ENCODE measurements at places on chromosomes 4 and X.

- DNase-seq: no peak
Observed at GRCh38 chr4:1720163-1720983, 750 bp downstream of the TMEM129 start.

DNA sequence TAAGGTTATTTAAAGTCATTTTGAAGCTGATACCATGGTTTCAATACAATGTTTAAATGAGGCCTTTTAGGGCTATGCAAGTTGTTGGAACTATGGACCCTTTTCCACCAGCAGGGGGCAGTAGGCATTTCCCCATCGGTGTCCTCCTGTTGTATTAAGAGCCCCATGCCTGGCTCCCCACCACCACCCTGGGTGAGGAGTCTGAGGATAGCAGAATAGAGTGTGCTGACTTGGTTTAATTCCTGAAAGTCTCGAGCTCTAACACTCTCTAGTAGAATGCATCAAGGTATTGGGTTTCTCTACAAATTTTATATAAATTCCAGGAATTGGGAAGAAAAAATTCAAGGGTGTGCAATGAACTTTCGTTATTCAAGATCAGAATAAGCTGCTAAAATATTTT is 234.8 kb upstream of the JADE1 start:
- DNase-seq: no peak

- no peak for DNase-seq
Observed at GRCh38 chr4:55722132-55722531, 86.0 kb upstream of the NMU start.

DNA sequence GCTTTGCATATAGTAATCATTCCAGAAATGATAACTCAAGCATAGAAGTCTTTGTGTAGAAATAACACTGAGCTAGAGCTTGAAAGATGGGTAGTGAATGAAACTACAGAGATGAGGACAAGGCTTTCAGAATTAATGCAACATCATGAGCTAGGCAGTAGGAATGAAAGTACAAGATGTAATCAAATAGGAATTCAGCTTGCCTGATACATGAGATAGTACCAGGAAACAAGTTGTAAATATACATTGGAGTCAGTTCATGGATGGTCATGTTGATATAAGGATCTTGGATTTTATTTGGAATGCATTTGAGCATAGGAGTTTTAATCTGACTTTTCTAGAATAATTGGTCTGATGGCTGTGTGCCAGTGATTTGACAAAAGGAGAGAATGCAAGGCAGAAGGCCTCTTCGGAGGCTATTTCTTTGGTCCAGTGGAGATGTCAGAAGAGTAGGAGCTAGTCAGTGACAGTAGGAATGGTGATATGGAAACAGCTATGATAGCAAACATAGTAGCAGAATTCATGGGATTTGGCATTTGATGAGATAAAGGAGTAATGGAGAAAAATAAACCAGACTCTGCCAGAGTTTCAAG is 206.4 kb upstream of the PACRGL start:
- no peak for DNase-seq

DNA sequence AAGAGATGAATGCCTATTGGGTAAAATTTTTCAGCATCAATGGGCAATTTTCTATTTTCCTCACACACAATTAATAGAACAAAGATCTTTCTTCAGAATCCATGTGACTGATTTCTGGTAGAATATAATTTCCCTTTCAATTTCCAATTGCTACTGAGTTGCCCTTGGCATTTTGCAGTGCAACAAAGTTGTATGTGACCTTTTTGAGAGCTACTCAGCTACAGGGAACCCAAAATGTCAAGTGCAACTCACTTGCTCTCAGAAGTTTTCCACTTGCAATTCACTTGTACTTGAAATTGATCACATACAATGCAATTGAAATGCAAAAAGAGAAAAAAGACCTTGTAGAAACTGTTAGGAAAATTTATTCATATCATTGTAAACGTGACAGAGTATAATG is 245.5 kb downstream of the BANK1 start:
- DNase-seq: no peak

- no peak for DNase-seq
Observed at GRCh38 chrX:16144420-16144819, 21.1 kb downstream of the GRPR start.

- DNase-seq: no peak
Observed at GRCh38 chrX:63402106-63402505, 51.0 kb upstream of the SPIN4 start.

DNA sequence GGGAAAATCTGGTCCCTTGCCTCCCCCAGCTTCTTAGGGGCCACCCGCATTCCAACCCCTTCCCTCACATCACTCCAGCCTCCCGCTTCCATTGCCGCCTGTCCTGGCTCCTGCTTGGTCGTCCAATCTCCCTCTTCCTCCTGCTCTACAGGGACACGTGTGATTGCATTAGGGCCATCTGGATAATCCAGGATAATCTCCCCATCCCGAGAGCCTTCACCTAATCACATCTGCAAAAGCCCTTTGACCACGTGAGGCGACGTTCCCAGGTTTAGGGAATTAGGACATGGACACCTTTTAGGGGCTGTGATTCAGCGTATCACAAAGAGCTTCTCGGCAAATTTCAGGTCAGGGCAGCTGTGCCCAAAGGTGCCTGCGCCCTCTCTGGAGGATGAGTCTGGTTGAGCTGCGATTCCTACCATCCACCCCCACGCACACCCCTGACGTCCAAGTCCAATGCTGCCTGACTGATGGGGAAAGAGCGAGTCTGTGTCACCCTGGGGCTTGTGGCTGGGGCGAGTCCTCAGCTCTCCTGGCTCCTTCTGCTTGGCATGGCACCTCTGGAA is 104.6 kb downstream of the PSAPL1 start:
- DNase-seq: no peak

DNA sequence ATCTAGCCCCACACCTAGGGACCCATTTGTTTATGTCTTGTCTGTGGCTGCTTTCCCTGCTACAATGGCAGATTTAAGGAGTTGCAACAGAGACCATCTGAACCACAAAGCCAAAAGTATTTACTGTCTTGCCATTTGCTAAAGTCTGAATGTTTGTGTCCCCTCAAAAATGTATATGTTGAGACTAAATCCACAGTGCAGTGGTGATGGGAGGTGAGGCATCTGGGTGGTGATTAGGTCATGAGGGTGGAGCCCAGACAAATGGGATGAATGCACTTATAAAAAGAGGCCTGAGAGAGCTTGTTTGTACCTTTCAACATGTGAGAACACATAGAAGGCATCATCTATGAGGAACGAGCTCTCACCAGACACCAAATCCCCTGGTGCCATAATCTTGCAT is 137.3 kb downstream of the TMEM144 start:
- DNase-seq: no peak

DNA sequence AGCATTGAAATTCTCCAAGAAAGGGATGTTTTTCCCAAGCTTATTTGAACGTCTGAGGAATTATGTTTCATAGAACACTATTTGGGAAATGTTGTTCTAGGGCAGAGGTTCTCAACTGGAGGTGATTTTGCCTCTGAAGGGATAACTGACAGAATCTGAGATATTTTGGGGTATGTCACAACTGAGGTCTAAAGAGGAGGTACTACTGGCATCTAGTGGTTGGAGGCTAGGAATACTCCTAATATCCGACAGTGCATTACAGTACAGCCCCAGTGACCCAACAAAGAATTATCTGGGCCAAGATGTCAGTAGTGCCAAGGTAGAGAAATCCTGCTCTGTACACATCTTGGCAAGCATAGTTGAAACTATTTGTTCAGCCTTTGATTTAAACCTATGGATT is 6.4 kb downstream of the HSPA4L start:
- DNase-seq: no peak

DNA sequence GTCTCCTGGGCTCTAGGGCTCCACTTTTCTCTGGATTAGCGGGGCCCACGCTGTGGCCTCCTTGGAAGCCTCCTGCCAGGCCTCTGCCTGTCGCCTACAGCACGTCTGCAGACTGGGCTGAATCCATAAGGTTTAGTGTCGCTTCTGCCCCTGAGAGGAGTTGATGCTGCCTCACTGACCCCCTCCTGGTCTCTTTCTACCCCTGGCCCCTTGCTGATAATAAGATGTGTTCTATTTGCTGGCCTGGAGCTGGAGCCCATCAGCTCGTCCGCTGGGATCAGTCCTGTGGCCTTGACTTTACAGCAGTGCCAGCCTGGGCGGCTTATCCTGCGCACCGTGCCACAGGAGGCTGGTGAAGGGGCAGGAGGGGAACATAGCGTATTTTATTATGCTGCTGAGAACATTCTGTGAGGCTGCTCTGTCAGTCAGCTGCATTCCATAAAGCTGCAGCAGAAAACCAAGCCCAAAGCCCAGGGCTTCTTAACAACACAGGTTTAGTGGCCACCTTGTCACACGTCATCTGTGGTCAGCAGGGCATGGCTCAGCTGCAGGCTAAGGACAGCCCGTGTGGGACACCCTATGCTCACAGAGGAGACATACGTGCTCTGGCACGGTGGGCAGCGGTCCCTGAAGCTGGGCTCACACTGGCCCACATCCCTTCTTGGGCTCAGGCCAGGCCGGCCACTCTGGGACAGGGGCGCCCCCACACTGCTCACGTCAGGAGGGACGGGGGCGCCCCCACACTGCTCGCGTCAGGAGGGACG is 29.3 kb upstream of the HGFAC start:
- DNase-seq: no peak

DNA sequence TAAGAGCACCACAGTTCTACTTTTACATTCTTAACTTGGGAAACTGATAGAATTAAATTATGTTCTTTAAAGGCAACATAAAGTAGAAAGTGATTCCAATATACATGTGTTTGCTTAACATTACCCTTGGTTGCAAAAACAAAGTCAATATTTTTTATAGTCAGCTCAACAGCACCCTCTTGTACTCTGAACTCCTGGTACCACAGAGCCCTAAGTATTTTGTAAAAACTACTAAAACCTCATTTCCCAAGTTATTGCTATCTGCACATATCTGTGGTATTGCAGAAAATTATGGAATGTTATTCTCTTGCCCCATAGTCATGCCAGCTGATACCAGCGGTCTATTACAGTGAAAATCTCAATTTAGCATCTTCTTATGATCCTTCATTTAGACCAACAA is 2.9 kb downstream of the KIF4A start:
- no peak for DNase-seq

- no peak for DNase-seq
Observed at GRCh38 chr4:166174717-166175490, 301.9 kb downstream of the TLL1 start.

DNA sequence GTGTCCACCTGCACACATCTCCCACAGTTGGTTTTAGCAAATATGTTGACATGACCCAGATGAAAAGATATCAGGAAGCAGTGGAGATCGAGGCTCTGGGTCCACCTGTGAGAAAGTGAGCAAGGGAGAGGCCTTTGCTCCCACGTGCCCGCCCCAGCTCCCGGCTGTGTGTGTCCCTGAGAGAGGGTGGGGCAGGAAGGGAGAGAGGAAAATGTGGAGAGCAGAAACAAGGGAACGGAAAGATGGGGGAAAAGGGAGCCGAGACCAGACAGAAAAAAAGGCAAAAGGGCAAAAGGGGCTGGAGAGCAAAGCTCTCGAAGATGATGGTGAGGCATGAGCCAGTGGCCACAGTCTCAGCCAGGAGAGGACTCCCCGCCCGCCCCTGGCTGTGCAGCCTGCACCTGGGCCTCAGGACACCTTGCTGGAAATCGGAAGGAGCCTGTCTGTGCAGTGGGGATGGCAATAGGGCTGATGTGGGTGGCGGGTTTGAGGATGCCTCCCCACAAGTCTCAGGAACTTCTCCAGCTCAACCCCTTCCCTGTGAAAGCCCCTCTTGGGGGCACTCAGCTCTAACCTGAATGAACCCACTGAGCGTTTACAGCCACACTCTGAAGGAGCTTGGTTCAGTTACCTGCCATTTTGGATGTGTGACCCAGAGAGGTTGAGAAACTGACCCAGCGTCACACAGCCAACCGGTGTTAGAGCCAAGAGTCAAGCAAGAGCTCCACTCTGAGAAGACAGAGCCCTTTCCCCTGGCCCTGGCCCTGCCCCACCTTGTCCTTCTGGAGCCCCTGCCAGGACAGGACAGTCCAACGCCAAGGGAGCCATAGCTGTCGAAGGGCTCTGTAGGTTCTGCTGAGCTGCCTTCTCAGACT is 20.3 kb upstream of the MSX1 start:
- no peak for DNase-seq

GRCh38 chr4:54402880-54403480 is 173.9 kb downstream of the PDGFRA start:
- DNase-seq: no peak

DNA sequence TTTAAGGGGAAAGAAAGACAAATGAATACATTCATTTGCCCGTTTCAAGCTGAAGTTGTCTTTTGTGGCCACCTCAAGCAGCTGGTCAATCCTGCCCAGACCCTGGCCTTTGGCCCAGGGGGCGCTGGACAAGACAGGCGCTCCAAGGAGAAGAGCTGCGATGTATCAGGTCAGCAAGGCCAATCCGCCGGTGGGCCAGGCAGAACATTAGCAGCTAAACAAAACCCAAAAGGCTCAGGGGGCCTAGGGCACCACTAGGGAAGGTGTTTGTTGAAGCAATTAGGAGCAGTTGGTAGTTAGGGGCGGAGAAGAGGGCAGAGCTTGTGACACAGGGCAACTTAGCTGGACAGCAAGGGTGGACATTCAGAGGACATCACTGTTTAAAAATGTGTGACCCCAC is 60.8 kb upstream of the TMEM33 start:
- no peak for DNase-seq

- DNase-seq: no peak
Observed at GRCh38 chrX:105564501-105564900, 257.8 kb upstream of the NRK start.

DNA sequence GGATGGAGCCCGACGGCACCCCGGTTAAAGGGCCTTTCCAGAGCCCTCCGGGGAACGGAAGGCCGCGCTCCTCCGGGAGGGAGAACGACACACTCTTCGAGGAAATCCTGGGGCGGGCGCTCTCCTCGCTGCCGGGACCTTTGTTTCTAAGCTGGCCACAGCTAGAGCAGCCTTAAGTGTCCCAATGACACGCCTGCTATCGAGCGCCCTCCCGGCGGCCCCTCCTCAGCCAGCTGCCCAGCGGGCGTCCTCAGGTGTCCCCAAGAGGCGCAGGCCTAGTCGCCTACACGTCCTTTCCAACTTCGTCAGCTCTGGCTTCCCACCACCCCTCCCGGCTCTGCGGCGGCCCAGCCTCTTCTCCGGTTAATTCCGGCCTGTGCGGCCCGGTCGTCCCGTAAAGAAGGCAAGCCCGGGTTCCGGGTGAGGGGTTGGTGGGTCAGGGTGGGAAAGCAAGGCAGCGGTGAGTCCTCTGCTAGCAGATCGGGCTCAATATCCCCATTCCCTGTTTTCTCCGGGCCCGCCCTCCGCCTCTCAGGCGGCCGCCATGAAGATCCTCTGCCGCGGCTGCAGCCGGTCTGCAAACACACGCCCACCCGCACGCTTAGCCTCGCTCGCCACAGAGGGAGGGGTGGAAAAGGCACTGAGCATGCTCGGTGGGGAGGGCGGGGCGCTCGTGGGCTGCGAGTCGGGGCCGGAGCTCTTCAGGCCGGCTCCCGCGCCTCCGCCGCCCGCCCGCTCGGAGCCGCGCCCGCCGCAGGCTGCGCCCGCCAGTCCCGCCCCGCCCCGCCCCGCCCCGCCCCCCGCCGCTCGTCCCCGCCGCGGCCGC is at the start of gene RAP1GDS1:
TSS of gene RAP1GDS1 (plus strand) at position 806 of the 826 bp plus-strand sequence. CDS start 182 bp downstream, outside the sequence.
- DNase-seq: peak; percentile 96

Measured in coronary artery (tissue), 2 donors.